ENCODE measurements at places on chromosomes 3 and 15.
A peak's percentile ranks its signal among the peaks of the same experiment; 100 is the strongest.

DNA sequence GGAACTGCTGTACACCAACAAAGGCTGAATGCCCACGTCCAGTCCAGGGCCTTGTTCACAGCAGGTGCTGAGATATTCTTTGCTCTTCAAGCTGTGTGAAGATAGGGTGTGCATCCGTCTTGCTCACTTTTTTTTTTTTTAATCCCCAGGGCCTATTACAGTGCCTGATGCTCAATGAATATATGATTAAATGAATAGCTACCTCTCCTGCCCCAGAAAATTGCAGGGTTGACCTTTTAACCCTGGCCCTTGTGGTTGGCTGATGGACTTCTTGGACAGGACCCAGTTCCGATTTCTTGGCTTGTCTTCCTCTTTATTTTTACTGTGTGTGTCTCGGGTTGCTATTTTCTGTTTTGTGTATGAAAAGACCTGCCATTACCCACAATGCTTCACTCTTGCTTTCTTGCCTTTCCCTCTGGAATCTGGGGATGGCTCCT lies 2.9 kb upstream of the FYTTD1 start:
- no peak for DNase-seq

DNA sequence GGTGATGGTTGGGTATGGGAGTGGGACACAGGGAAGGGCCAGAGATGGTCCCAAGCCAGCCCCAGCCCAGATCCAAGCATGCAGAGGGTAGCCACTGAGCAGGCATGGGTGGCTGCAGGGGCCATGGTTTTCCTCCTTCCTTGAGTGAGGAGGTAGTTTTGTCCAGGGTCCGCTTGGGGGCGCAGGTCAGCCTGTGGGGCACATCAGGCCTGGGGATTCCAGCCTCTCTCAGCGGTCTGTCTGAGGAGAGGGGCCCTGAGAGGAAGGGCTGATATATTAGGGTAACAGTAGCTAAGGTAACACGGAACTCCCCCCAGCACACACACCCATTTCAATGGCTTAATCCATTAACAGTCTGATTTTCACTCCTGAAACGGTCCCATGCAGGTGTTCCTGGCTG lies 22.7 kb upstream of the LCTL start:
- DNase-seq: peak; percentile 59

- no peak for DNase-seq
Observed at GRCh38 chr15:60460931-60461330, 18.0 kb downstream of the ICE2 start.

DNA sequence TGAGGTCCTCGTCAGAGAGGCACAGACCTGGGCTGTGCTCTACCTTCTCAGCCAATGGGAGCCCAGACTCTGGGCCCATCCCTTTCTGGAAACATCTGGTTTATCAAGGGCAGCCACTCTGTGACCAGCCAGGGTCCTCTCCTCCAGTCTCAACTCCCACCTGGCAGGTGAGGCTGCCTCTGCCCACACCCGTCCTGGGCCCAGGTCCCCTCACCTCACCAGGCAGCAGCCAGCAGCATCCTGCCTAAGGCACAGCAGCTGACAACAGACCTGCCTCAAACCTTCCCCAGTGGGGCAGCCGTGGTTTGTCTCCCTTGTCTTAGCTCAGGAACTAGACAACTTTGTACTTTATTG lies 8.7 kb upstream of the VIPR1 start:
- DNase-seq: no peak

DNA sequence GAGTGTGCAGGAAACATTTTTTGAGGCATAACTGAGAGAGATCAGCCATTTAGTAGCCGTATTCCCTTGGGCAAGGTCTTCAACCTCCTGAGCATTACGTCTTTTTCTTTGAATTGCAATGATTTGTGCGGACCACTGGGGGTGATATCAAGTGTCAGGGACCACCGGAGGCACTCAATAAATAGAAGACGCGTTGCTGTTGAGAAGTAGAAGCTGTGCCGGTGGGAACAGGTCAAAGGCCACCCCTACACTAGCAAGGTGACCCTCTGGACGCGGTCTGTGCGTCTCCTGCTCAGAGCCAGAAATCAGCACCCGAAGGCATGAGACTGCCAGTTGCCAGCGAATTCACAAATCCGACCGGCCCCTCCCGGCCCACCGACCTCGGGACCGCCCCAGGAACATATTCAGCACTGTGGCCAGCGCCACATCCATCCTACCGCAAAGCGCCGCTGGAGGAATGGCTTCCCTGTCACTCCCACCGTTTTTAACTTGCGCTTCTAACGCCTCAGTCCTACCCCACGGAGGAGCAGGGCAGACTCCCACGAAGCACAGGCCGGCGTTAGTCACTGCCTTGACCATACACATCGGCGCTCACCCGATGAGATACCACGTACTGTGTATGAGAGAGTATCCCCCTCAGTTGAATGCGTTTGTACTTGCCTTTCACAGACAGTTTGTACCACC lies 1.4 kb upstream of the GHSR start:
- DNase-seq: peak; percentile 89

DNA sequence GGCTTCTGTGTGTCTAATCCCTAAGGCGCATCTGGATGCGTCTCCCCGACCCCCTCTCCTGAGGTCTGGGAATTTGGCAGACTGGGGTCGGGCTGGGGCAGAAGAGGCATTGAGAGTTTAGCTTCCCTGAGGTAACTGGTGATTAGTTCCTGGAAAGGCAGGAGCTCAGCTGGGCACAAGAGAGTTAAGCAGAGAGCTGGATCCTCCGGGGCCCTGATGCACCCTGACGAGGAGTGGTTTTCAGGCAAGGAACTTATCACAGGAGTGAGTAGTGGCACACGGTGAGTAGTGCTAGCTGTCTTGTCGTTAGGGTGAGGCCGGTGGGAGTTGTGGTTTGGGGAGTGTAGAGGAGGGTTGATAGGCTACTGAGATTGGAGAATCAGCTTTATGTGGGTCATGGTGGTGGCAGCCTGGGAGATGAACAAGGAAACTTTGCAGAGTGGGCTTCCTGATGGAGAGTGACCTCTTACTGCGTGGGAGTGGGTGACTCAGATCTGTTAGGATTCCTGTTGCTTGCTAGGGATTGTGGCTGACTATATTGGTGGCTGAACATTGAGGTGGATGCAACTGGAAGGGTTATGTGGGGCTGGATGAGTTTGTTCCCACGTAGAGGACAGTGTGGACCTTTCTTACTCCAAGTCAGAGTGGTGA lies 897 bp downstream of the RAD54L2 start:
- peak; percentile 42 for DNase-seq

GRCh38 chr3:105397974-105398373 lies 31.3 kb downstream of the ALCAM start:
- DNase-seq: no peak

- no peak for DNase-seq
Observed at GRCh38 chr15:99511866-99512661, 53.7 kb upstream of the MEF2A start.

DNA sequence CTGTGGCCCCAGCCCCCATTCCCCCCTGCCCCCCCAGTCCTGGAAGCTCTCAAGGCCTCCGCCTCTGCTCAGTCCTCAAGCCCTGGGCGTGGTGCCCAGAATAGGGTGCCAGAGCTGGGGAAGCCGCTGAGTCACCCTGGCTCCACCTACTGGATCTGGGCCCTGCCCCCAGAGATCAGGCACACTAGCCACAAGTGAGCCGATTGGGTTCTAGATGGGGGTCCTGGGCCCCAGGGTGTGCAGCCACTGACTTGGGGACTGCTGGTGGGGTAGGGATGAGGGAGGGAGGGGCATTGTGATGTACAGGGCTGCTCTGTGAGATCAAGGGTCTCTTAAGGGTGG lies 5.7 kb downstream of the EIF4G1 start:
- DNase-seq: peak; percentile 81

- no peak for DNase-seq
Observed at GRCh38 chr15:54566654-54567053, 588.4 kb downstream of the UNC13C start.

DNA sequence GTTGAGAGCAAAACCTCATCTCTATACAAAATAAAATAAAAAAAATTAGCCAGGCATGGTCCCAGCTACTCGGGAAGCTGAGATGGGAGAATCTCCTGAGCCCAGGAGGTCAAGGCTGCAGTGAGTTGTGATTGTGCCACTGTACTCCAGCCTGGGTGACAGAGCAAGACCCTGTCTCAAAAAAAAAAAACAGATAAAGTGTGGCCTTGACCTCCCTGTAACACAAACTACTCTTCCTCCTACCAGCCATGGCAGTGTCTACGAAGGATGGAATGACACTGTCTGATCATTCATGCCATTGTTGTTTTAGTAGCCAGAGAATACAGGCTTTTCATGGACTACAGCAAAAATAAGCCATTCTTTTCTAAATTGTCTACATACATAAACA lies 117.1 kb upstream of the IQSEC1 start:
- no peak for DNase-seq

All from iPS-NIHi11 (cell line).